Stimulated activated CD4-positive, alpha-beta T cell treated with anti-CD3 and anti-CD28 coated beads, TNF-alpha, amount 100 ng/mL, for 4 hours (primary cell): ENCODE measurements at places on chromosomes 7 and 10.

DNA sequence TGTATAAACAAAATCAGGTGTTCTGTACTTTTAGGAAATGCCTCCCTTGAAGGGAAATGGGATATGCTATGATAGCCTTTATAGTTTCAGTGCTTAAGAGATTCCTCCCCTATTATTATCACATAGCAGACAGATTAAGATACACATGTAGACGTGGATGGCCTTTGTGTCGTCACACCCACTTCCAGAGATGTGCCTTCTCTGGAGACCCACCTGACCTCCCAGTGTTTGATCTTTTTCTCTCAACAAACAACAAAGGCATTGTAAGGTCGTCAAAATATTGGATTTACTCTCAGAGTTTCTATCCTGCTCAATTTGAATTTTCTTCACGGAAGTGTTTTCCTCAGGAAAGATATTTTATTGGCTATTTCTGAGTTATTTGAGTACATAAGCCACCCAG, 25.7 kb upstream of the C1GALT1 start:
- DNase-seq: no peak

DNA sequence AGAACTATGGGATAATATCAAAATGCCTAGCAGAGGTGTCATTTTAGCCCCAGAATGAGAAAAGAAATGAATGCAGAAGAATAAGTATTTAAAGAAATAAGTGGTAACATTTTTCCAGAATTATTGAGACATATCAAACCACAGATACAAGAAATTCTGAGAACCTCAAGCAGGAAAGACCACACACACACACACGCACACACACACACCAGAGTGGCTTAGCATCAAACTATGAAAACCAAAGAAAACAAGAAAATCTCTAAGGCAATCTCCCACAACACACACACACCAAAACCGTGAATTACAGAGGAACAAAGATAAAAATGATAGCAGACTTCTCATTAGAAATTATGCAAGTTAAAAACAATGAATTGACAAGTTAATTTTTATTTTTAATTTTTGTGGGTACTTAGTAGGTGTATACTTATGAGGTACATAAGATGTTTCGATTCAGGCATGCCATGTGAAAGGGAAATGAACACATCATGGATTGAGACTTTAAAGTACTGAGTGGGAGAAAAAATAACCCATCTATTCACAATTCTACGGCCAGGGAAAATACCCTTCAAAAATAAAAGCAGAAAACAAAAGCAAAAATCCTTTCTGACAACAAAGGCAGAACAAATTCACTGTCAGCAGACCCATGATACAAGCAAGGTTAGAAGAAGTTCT, 14.6 kb downstream of the PPIF start:
- DNase-seq: no peak

GRCh38 chr7:155993420-155994278, 181.4 kb upstream of the SHH start:
- DNase-seq: no peak

DNA sequence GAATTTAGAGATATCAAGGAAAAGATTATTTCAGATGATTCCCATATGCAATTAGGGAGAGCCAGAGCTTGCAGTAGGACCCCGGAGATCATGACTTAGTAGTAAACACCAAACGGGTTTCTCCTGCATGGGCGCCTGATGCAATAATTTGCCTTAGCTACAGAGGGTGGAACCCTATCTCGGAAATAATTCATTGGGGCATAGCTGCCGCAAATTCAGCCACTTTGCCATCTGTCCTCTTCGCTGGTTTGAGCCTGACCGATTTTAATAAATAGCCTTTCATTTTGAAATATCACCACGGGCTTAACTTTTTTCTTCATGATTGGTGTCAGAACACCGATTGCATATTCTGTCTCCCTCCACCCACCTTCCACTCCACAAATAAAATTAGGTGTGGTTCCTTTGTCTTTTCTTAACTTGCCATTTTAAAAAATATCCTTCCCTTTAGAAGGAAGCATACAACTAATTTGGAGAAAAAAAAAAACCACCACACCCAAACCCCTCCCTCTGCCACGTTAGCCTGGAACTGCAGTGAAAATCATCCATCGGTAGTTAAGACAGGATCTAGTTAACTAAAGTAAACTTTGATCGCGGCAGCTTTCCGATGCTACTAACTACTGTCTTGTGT, 1.4 kb downstream of the GARS1 start:
- DNase-seq: no peak

GRCh38 chr10:77553966-77554365, 83.6 kb downstream of the KCNMA1 start:
- DNase-seq: no peak

DNA sequence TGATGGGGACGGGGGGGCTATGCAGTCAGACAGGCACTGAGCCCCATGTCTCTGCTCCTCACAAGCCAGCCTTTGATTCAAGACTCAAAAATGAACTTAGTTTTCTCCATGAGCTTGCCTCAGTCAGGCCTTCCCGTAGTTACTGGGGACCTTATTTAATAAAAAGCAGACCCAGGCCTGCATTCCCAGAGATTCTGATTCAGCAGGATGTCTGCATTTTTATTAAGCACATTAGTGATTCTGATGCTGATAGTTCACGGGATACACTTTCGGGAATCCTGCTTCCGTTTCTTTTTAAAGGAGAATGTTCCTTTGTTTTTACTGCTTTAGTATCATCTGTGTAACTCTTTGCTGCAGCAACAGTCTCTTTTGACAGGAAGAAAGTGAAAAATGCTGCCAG, 28.3 kb upstream of the PLPP4 start:
- DNase-seq: no peak

- DNase-seq: no peak
Measured at GRCh38 chr10:101476383-101476782, 111.7 kb downstream of the POLL start.

DNA sequence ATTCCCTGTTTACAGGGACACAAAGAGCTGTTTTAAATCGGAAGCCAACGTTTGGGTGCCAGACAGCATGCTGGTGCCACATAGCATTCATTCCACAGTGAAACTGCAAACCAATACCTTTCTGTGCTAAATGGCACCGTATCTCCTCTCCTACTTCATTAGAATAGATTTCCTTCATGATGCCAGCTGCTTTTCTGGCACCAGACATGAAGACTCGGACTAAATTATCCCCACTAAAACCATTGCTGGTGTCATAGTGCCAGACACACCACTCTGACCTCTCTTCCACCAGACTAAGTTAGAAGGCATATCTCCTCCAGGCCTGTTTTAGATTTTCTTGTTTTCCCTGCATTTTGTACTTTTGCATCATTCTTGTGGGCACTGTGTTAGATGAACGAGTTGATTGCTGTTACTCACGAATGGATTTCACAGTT, 155.1 kb downstream of the ETV1 start:
- DNase-seq: no peak

DNA sequence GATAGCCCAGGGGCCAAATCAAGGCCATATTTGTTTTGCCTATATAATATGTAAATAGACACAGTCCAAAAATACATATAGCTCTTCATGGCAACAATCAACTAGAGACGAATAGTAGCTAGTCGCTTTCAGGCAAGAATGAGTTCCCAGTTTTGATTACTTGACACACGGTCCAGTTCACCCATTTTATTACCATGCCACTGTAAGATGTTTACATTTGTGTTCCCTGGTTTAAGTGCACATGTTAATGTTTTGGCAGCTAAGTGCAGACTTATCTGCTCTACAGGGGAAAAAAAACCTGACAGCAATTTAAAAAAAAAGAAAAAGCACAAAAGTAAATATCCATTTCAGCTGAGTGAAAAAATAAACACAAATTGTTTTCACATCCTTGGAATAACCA, 213.1 kb downstream of the TPK1 start:
- no peak for DNase-seq

DNA sequence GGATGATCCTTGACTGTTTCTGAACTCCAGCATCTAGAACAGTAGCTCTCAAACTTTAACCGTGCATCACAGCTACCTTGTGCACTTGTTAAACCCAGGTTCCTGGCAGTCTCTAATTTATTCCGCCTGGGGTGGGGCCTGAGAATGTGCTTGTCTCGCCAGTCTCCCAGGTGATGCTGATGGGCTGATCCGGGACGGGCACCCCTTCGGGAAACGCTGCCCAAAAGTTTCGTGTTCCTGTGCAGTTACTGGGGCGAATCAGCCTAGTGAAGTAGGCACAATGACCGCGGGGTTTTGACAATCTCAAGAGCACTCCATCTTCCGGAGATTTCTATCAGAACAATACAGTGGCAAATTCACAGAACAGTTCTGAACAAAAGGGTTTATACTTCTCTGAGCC, 29.9 kb downstream of the ADCYAP1R1 start:
- no peak for DNase-seq
